ENCODE measurements at places on chromosomes 3 and 15. TPM values are rescaled to one million over a fixed set of nuclear protein-coding genes. Genes with fewer than 3 reads are reported as not detected.

Gene VIPR1
- total RNA-seq = 3.9 TPM

- no peak for ATAC-seq
Observed at GRCh38 chr3:104347291-104347690, 1019.4 kb upstream of the ALCAM start.

Gene FBLN2
- 10.4 TPM for total RNA-seq

DNA sequence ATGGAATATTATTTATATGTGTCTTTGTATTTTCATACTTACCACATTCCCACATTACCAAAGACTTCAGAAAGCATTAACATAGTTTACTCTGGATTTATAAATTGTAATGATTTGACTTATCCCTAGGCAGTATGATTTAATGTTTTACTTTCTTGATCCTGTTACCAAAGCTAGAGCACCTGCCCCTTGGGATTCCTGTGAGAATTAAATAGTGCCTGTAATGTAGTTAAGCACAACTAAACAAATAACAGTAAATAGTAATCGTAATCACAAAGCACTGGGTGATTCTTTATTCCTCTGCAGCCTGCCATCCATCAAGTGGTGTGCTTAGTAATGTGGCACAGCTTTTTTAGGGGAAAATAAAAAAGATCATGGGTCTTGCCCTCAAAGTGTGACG, 39.1 kb downstream of the ATP2C1 start:
- ATAC-seq = no peak

Gene WNT5A
- 17.7 TPM for total RNA-seq

Data from esophagus mucosa (tissue), 1 donor.